ENCODE measurements at places on chromosomes 13 and 19.

DNA sequence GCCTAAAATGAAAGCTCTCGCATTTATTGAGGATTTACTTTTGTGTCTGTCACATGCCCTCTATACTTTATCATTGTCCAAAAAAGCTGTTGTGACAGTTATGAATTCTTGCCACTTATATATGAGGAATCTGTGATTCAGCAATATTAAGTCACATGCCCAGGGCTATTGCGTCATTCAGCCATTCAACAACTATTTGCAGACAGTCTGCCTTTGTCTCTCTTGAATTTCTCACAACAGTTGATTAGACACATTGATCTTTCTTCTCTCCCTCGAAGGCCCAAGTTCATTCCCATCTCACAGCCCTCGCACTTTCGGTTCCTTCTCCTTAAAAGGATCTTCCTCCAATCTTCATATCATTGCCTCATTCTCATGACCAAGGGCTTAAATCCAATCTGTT is 342.6 kb downstream of the MZT1 start:
- no peak for DNase-seq

GRCh38 chr19:28553005-28553404 is 659.9 kb downstream of the UQCRFS1 start:
- DNase-seq: no peak

GRCh38 chr19:30077851-30078355 is 135.9 kb downstream of the URI1 start:
- no peak for DNase-seq

DNA sequence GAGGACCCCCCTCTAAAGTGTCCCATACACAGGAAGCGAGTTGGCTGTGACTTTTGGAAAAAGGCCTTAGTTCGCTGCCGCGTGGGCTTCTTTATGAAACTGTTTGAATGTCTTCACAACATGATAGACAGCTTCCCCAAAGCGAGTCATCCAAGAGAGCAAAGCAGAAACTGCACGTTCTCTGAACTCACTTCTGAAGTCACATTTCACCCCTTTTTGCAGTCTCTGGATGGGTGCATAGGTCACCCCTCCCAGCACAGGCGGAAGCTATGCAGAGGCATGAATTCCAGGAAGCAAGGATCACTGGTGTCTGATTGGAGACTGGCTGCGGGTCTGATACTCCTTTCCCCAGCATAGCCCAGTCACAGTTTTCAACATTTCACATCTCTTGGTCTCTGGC is 10.6 kb downstream of the GPI start:
- no peak for DNase-seq

GRCh38 chr19:641702-642101 is 2.0 kb downstream of the FGF22 start:
- DNase-seq: no peak

GRCh38 chr19:36113894-36114720 is 568 bp downstream of the POLR2I start:
- DNase-seq: peak; percentile 37

GRCh38 chr19:33239223-33239975 is 13.7 kb upstream of the SLC7A10 start:
- no peak for DNase-seq

- DNase-seq: no peak
These were observed 12.5 kb downstream of the ZNF787 start for GRCh38 chr19:56108447-56109195.

DNA sequence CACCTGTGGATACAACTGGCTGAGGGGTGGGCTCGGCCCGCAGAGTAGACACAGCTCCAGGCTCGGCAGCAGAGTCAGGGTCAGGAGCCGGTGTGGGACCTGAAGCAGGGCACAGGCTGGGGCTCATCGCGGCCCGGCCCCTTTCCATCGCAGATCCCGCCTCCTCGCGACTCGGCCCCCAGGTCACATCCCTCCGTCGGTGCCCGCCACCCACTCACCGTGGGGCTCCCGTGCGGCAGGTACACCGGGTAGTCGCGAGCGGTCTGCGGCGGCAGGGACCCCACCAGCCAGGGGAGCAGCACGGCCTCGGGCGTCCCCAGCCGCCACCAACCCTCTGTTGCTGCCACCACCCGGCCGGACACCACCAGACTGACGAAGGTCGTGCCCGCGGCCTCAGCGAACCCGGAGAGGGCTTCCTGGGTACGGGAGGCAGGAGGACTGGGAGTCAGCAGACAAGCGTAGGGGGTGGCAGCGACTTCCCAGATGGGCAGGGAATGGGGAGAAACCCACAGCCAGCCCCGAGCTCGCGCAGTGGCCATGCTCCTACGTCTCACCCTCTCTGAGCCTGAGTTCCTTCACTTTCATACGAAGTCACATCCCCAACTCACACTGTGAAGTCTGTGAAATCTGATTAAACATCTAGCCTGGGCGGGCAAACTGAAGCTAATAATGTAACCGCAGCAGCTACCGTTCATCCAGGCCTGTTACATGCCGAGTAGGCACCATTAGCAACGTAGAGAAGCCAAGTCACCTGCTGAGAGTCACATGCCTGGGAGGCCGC is 3.7 kb downstream of the FUZ start:
- DNase-seq: peak; percentile 45

GRCh38 chr13:63025741-63026140 is 1610.1 kb upstream of the PCDH20 start:
- DNase-seq: no peak

DNA sequence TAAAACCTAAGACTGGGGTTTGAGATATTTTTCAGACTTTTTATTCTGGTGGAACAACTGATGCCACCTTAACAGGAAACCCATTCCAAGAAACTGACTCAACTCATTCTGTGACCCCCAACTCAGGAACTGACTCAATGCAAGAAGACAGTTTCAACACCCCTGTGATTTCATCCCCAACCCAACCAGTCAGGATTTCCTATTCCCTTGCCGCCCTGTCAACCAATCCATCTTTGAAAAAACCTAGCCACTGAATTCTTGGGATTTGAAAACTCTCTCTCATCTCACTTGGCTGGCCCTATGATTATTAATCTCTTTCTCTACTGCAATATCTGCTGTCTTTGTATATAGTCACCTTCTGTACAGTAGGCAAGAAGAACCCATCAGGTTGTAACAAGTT is 1211.9 kb upstream of the ATXN8OS start:
- no peak for DNase-seq

DNA sequence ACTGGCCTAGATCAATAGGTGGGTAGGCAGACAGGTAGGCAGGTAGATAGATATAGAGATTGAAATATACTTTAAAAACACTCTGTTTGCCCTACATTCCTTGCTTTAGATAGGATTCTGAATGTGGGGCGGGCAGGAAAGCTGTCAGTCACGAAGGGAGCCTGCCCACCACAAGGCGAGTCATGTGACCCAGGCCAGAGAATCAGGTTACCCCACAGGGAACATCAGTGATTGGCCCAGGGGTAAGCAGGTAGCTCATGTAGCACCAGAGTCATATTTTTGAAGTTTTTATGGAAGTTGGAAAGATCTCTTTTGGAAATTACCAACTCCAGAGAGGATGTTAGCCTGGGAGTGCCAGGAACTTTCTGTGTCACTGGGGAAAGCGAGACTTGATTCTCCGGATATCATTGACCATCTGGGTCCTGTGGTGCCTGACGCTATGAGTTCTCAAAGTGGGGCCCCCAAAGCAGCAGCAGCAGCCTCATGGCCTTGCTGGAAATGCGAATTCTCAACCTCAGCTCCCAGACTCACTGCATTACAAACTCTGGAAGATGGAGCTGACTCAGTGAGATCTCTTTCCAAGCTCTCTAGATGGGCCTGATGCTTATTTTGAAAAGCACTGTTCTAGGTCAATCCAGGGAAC is 60.3 kb downstream of the IRS2 start:
- DNase-seq: no peak

DNA sequence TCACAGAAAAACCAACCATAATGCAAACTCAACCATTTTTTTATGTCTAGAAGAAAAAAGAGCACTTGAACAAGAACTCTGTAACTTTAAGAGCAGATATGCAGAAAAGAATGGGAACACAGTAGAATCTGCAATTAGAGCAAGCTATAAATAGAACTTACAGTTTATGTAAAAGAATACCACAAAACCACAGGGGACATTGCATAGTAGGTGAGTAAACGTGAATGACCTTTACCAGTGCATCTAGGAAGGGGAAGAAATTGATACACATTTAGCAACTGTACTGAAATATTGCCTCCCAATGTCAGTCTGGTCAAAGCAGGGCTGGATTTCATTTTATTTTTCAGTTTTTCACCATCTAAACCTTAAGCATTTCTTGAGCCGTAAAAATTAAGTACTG is 242.2 kb upstream of the EDNRB start:
- DNase-seq: no peak

DNA sequence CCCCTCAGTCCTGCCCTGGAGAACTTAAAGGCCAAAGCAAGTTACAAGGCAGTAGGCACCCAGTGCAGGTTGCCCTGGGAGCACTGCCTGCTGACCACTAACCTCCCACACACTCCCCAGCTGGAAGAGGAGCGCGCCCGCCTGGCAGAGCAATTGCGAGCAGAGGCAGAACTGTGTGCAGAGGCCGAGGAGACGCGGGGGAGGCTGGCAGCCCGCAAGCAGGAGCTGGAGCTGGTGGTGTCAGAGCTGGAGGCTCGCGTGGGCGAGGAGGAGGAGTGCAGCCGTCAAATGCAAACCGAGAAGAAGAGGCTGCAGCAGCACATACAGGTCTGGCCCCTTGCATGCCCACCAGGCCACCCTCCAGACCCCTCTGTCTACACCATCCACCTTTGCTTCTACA is 61.1 kb downstream of the KCNC3 start:
- DNase-seq: no peak

DNA sequence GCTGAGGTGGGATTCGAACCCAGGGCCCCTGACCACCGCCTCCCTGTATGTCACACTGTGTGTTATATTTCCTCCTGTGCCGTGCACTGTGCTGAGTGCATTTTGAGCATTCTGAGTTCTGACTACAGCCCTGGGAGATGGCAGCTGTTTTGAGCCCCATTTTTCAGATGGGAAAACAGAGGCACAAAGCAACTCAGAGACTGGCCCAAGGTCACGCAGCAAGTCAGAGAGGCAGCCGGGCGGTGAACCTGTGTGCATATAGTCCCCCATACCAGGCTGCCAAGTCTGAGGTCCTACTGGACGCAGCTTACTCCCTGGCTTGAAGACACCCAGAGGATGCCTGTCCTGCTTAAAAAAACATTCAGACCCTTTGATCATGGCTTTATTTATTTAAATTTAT is 17.7 kb downstream of the MYH14 start:
- DNase-seq: no peak

DNA sequence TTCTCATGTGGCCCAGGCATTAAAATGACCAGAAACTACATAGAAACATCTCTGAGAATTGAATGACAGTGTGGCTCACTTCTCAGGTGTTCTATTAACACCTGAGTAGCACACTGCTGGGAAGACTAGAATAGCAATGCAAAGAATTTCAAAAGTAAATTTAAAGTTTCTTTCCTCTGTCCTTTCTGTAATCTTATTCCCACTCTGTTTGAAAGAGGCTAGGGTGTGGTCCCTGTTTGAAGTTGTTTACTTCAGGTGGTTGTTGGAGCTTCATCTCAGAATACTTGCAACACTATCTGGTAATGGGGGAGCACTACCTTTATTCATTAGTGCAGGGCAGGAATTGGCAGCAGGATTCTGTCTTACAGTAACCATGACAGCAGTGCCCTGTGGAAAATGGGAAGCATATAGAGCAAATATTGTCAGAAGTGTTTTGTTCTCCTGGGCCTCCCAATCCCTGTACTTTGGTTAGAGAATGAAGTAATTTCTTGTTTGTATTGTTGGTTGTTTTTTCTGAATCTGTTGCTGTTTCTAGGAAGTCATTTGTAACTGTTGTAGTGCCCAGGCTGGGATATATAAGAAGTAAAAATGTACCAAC is 1210.2 kb upstream of the ATXN8OS start:
- DNase-seq: no peak

- DNase-seq: no peak
These were observed 40.4 kb upstream of the ZNF254 start for GRCh38 chr19:24046550-24046949.

DNA sequence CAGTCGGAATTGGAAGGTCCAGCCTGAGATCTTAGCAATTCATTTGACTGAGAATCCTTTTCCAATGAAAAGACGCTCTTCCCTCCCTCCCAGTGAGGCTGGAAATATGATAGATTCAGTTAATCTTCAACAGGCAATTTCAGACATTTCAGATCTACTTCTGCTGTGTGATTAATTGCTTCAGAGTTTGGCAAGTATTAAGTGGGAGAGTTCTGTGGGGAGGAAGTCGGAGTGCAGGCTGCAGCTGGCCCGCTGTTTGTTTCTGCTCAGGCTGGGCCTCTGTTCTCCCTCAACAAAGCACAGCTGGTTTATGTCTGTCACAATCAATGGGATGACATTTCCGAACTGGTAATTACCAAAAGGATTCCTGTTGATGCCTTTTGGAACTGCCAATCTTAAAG is 178.2 kb downstream of the NDFIP2 start:
- DNase-seq: no peak

DNA sequence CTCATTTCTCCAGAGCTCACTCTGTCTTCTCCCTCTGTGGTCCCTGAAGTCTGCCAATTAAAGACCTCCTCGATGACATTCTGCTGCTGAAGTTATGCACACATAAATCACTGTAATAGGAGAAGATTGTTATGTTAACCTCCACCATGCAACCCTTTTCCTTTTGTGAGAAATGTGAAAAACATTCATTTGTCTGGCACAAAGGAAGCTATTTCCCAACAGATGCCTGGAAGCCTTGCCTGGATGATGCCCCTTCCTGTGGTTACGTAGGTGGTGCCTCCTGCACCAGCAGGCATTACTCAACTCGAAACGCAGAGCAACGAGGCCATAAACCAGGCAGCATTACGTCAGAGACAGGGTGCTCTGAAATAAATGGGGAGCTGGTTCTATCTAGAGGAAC is 327.4 kb upstream of the ZNF507 start:
- no peak for DNase-seq

DNA sequence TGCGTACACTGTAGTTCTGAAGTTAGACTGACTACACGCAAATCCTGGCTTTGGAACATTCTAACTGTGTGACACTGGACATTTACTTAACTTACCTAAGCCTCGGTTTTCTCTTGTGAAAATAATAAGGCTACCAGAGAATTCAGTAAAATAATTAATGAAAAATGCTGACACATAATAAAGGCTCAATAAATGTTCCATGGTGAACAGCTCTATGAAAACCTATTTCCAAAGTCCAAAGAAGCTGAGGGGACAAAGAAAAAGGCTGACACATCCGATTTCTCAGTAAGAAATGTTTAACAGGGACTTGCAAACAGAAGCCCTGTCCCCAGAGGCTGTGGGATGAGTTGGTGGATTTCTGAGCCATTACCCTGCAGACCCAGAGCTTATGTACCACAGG is 139.7 kb upstream of the GJB6 start:
- DNase-seq: no peak

DNA sequence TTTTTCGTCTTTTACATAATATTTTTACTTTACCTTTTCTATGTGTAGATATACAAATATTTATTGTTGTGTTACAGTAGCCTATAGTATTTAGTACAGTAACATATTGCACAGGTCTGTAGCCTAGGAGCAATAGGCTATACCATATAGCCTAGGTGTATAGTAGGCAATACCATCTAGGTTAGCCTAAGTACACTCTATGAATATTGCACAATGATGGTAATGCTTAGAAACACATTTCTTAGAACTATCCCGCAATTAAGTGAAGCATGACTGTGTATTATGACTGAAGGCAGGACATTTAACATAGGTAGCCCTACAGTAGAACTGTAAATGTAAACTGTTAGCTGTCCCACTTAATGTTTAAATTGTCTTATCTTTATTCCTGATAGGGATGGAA is 964.3 kb downstream of the SLITRK1 start:
- no peak for DNase-seq

All from anterior cingulate cortex (tissue), 58 donors.